ENCODE measurements at places on chromosomes 12 and 14.

DNA sequence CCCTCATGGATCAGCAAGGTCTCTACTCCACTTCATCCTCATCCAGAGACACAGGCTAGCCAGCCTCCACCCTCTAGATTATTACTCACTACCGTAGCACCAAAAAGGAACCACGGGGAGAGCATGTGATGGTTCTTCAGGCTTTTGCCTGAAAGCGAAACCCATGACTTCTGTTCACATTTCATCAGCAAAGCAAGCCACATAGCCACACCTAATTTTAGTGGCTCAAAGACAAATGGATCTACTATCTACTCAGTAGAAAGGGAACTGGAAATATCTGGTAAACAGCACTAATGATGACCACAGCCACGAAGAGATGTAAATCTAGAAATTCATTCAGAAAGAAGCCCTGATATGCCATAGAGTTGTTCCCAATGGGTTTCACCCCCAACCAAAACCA is 51.4 kb downstream of the VCPKMT start:
- DNase-seq: peak; percentile 39

DNA sequence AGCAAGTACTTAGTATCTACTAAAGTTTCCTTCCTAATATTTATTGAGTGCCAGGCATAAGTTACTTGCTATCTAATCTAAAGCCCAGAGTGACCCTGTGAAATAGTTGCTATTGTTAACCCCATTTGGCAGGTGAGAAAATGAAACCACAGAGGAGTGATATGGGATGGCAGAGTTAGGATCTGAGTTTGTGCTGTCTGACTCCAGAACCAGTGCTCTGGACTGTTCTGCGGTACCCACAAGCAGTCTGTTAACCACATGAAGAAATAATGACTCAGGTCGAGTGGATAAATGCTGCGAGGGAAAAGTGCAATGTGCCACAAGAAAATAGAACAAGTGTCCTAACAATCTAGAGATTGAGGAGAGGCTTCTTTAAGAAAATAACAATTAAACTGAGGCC is 60.7 kb upstream of the GZMB start:
- no peak for DNase-seq

DNA sequence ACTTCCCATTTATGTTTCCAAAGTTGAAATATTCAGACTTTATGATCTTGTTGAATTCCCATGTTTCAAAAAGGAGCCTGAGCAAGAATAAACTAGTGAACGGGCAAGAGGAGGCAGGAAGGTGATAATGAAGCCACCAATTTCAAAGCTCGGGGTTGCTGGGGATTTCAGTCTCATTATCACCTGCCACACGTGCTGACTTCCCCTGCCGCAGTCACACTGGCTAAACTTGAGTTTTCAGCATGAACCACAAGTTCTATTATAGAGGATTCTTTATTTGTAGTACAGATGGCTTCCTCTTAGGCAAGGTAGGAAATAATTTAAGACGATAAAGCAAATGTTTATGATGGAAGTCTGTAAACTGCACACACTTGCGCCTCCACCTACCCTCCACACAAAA is 18.1 kb upstream of the DIABLO start:
- no peak for DNase-seq

- DNase-seq: no peak
These were observed 1.4 kb downstream of the RIOX1 start for GRCh38 chr14:73492043-73492552.

- DNase-seq: peak; percentile 5
These were observed 2.5 kb downstream of the LEMD3 start for GRCh38 chr12:65171870-65172269.

Measured in trophoblast cell (in vitro differentiated cells and primary cell).